ENCODE measurements at places on chromosomes 13 and 19. TPM values are rescaled to one million over a fixed set of nuclear protein-coding genes. Genes with fewer than 3 reads are reported as not detected.

The ZNF284 gene
- total RNA-seq = 0.26 TPM

The ONECUT3 gene
- total RNA-seq = not detected

The HSPH1 gene
- total RNA-seq = 62.5 TPM

The ZNF567 gene
- total RNA-seq = 9.3 TPM

The C19orf81 gene
- total RNA-seq = 7.6 TPM

The PTPRH gene
- total RNA-seq = 4.5 TPM

The GPR18 gene
- not detected for total RNA-seq

The CLDND2 gene
- total RNA-seq = 13.0 TPM

The ZNF43 gene
- 2.9 TPM for total RNA-seq

The SIX5 gene
- total RNA-seq = 26.1 TPM
